ENCODE measurements at places on chromosomes 2 and 18. TPM values are rescaled to one million over a fixed set of nuclear protein-coding genes. Genes with fewer than 3 reads are reported as not detected.

DNA sequence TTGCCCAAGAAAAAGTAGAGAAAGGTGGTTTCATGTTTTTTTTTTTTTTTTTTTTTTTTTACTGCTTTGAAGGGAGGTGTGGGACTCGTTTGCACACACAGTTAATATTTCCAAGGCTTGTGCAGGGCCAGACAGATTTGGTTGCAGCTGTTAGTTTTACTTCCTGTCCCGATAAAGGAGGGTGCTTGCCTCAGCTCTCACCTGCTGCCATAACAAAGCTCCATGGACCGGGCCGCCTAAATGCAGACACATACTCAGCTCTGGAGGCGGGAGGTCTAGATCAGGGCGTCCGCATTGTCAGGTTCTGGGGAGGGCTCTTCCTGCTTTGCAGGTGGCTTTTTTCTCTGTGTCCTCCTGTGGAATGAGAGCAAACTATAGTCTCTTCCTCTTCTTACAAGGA, 69.9 kb downstream of the ODC1 start:
- no peak for DNase-seq
- no peak overlapping the region for H3K4me3 ChIP-seq
- peaks cover 8% of the 10 kb centered on the region for H3K36me3 ChIP-seq
- peaks cover 66% of the 10 kb centered on the region for H3K4me1 ChIP-seq
- no peaks in the 10 kb centered on the region for H3K27me3 ChIP-seq

- no peaks in the 10 kb centered on the region for H3K27me3 ChIP-seq
- H3K4me1 ChIP-seq = no peaks in the 10 kb centered on the region
- no peak overlapping the region for H3K4me3 ChIP-seq
- H3K27ac ChIP-seq = no peak overlapping the region
- H3K36me3 ChIP-seq = no peaks in the 10 kb centered on the region
- DNase-seq = no peak
These were observed 98.4 kb upstream of the GLS start for GRCh38 chr2:190782264-190782663.

- no peaks in the 10 kb centered on the region for H3K27me3 ChIP-seq
- no peaks in the 10 kb centered on the region for H3K36me3 ChIP-seq
- no peak for DNase-seq
- no peak overlapping the region for H3K27ac ChIP-seq
- no peaks in the 10 kb centered on the region for H3K4me1 ChIP-seq
These were observed 9.6 kb downstream of the DCDC2C start for GRCh38 chr2:3712831-3713503.

- DNase-seq = no peak
- H3K27ac ChIP-seq = no peak overlapping the region
- H3K4me3 ChIP-seq = no peak overlapping the region
These were observed 8.9 kb downstream of the METTL5 start for GRCh38 chr2:169815849-169816248.

GRCh38 chr18:421247-422155, 79.0 kb downstream of the COLEC12 start:
- H3K4me1 ChIP-seq = peaks cover under 1% of the 10 kb centered on the region
- H3K4me3 ChIP-seq = no peak overlapping the region
- no peaks in the 10 kb centered on the region for H3K27me3 ChIP-seq
- no peaks in the 10 kb centered on the region for H3K36me3 ChIP-seq
- H3K27ac ChIP-seq = no peak overlapping the region

- no peaks in the 10 kb centered on the region for H3K27me3 ChIP-seq
- no peak overlapping the region for H3K27ac ChIP-seq
- H3K4me1 ChIP-seq = no peaks in the 10 kb centered on the region
These were observed 202.9 kb downstream of the FBXO15 start for GRCh38 chr18:73944715-73945114.

Gene STK36
- 20.1 TPM for polyA plus RNA-seq

Data from CD14-positive monocyte (primary cell).